Bone marrow (tissue), 2 donors: ENCODE measurements at places on chromosomes 2 and 18.

DNA sequence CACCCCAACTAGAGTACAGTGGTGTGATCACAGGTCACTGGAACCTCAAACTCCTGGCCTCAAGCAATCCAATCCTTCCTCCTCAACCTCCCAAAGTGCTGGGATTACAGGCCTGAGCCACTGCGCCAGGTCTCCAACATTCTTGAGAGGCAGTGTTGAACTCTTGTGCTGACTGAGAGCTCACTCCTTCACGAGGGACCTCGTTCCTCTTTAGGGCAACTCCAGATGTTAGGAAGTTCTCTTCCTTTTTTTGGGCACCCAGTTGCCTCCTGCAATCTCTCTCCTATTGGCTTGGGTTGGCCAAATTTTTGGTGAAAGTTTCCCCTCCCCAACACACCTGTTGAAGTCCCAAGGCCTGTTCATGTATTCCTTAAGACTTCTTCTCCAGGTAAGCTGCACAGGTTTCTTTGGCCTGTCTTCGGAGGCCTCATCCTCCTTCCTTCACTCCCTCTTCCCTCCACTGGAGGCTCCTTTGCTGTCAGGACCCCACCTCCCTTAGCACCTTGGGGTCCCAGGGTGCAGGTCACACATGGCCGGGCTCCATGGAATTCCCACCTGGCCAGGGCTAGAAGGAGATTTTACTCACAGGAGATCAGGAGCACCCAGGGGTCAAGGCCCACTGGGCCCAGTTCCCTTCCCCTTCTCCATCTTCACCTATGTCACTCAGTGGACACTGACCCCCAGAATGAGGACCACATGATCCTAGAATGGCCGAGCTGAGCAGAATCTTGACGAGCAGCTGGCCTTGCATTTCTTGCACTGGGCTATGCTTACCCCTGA is 94.6 kb upstream of the SMAD2 start:
- no peak for DNase-seq

DNA sequence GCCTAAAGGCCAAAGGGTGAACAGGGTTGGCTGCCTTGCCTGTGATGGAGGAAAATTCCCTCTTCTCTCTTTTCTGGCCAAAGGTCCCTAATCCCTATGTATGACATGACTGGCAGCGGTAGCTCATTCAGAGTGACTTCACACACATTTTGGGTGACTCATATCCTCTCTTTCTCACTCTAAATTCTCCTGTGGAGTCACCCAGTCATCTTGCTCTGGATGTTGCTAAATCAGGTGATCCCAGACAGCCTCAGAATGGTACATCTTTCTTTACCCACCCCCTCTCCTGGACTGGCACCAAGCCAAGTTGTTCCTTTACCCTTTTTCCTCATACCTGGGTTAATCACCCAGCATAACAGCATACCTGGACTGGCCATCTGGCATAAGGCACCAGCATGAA is 77.2 kb downstream of the NEURL3 start:
- no peak for DNase-seq

DNA sequence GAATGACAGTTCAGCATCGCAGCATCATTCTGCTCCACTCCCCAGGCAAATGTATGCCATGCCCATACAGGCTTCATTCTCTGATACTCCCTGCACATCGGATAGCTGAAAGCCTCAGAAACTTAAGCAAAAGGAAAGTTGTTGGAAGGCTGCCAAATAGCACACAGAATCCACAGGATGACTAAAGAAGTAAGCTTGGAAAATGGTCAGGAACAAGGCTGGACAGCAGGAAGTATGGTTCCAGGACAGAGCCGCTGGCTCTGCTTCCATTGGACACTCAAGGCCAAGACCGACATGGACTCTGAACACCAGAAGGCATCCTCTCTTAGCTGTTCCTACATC is 256.5 kb downstream of the CDH20 start:
- no peak for DNase-seq

DNA sequence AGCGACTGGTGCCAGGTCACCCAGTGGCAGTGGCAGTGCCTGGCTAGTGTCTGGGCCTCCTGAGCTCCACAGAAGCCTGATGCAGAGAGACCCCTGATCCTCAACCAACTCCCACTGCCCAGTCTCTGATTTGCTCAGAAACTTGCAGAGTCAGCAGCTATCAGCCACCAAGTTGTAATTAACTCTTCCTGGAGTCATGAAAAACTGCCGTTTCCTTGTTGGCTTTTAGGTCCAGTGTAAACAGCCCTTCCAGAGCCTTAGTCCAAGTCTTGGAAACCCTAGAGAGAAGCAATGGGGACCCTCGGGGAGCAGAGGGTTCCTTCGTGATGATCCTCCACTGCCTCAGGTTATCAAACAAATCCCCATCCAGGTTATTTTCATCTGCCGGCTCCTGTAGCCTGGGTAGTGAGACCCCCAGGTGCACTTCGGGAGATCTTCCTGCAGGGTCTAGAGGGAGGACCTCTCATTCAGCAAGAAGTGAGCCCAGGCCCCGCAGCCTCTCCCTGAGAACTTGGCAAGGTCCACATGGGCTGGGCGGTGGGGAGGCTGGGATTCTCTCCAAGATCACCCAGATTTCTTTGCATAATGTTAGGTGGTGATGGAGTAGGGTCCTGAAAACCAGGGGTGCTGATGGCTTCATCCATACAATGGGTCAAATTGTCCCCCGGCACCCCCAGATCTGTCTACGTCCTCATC is 137.7 kb upstream of the HDAC4 start:
- DNase-seq = no peak

DNA sequence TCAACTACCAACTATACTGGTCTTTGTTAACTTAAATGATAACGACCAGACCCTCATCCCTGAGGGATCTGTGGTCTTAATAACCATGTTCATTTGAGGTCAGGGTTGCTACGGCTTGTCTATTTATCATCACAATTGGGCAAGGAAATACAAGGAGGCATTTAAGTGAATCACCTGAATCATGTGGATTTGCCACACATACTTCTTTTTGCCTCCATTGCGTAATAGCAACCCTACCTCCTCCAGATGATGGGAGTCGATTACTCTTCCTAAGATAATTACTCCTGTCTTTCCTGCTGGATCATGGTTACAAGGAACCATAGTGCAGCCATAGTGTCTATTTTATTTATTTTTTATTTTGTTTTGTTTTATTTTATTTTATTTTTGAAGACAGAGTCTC is 42.2 kb downstream of the TAF4B start:
- DNase-seq = no peak

DNA sequence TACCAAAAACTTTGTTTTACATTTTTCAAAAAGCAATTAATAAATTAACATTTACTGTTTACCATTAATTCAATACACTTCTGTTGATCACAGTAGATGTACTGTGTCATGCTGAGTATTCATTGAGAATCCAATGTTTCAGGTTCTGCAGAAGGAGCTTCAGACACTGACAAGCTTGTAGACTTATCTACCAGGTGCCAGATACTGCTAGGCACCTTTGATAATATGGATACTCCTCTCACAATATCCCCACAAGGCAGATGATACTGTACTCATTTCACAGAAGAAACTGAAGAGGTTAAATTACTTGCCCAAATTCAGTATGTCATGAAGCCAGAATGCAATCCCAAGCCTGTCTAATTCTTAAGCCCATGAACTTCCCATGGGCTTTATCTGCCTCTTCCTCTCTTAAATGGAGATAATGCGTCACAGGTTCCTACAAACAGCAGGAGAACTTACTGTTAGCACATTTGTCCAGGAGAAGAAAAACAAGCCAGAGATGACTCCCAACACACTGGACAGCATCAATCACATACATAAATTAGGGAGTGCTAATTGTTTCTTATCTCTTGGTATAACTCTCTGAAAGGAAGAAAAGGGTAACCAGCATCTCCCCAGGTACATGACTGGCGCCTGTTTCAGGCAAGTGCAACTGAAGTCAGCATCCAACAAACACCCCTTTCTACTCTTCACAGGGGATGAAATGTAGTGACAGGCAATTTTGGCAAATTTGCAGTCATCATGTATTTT is 27.4 kb downstream of the ITSN2 start:
- DNase-seq = no peak

DNA sequence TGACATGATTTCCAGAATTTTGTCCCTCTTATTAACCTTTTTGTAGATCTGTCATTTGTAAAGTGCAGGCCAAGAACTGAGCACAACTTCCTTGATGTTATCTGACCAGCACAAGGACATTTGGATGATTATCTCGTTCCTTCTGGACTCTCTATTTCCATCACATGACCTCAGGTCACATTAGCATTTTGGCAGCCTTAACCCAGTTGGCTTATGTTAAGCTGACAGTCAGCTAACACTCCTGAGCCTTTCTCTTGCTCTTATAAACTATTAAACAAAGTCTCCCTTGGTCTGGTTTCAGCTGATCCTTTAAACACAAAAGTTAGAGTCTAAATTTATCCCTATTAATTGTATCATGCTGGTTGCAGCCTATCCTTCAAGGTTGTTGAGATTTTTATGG is 167.2 kb upstream of the RBBP8 start:
- DNase-seq = no peak

DNA sequence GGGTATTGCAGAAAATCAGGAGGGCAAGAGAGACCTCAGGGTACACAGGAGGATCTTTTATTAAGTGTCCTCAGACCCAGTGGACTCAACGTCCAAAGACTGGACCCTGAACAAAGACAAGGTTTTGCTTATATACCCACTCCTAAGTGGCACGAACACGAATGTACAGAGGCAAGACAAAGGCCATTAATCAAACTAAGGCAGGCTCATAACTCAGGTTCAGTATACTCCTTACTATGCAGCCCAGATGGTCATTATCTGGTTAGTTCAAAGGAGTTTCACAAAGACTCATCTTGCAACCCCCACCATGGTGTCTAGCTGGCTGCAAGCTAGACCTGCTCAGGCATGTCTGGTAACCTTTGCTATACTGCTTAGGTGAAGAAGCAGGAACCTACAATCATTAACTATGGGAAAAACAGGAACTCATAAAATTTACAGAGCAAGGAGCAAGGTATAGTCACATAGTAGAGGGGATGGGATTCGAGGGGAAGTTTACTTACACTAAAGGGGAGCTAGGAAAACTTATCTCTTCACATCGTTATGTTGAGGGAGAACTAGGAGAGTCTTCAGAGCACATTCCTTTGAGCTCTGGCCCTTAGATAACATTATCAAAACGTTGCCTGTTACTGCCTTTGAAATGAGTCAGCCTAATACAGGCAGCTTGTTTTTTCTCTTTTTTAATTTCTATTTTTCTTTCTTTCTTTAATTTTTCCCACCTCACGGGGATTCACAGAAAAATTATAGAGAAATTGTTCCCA is 33.9 kb downstream of the SLC4A3 start:
- no peak for DNase-seq

DNA sequence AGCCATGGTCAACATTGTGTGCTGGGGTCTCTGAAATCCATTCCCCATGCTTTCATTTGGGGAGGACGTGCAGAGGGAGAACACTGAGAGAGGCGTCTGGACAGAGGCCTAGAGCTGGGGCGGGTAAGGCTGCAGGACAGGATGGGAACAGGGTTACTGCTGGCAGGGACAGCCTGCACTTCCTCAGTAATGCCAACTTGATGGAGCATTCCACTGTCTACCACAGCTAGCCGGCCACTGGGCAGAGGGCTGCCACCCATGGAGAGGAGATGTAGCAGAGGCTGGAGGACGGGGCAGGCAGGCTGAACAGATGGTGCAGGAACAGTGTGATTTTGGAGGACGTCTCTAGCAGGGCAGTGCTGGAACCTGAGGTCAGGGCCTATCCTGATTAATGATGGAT is 29.3 kb downstream of the MRPL33 start:
- DNase-seq = no peak

DNA sequence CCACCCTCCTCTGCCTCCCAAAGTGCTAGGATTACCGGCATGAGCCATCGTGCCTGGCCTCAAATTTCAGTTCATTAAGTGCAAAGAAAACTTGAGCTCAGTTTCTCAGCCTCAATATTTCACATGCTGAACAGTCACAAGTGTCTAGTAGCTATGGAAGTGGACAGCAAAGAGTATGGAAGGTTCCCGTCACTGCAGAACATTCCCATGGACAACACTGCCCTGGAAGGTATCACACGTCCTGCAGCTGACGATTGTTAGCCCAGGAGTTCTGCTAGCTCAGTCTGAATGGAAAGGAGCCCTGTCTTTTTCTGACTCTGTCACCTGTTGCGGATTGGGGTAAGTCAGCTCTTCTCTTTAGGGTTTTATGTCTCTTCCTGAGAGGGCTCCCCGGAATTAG is 86.2 kb upstream of the PTPRM start:
- no peak for DNase-seq

GRCh38 chr2:130737592-130737991 is 8.7 kb downstream of the GPR148 start:
- DNase-seq = no peak

DNA sequence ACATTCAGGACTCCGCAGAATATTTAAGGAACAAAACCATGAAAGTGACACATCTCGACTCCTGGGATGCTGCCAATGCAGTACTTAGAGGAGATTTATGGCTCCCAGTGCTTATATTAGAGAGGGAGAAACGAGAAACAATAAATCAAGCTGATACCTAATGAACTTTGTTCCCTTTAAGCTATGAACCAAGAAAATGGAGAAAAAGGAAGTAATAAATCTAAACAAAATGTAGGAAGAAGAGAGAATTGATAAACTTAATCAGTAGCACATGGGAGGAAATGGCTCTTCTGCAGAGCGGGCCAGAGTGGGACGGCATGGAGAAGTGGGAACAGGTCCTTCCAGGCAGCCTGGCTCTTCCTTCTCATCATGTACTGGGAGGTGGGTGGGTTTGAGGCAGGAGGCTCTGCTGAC is 42.7 kb downstream of the NPPC start:
- DNase-seq = no peak
